GM04504 (cell line): ENCODE measurements at places on chromosomes 7 and 10.

- no peak for DNase-seq
Measured at GRCh38 chr10:31395695-31396094, 76.7 kb downstream of the ZEB1 start.

- DNase-seq: no peak
Measured at GRCh38 chr10:126135177-126135576, 238.8 kb downstream of the FANK1 start.

DNA sequence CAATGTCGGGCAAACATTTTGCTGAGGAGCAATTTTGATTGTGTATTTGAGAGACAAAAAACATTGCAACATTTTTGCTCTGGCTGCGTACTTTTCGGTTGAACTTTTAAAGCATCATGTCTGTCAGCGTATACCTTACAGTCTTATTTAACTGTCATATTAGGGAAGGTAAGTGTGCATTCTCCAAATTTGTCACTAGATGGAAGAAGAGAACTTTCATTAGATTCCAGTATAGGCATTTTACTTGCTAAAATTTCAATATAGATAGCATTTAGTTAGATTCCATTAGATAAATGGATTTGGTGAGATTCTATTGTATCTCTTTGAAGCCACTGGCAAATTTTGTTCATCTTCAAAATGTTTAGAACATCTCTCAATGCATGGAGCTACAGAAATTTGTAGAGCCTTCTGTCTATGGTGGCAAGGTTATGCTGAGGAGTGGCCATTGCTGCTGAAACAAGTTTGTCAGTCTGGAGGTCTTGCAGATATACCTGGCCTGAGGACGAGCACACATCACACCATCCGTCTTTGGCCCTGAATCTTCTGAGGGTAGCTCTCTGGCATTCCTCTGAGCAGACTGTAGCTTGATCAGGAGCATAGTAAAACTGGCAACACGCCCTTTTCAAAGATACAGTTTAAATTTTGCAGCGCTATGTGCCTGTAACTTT, 437.5 kb upstream of the MBL2 start:
- no peak for DNase-seq

DNA sequence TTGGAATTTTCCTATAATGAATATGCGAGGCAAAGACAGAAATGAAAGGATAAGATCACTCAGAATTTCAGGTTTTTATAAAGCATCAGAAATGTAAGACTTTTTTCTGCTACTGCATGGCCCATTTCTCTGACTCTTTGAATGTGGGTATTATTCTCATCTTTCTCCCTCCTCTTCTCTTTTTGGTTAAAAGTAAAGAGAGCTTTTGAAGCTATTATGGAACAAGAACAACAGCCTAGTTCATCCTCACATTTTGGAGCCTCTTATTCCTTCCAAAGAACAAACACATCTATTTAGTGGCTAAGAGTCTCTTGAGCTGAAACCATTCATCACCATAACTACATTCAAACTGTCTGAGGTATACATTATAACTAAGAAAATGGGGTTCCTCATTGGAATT, 19.4 kb upstream of the ATRNL1 start:
- DNase-seq: no peak

- no peak for DNase-seq
Measured at GRCh38 chr7:3243256-3243655, 57.8 kb upstream of the SDK1 start.

DNA sequence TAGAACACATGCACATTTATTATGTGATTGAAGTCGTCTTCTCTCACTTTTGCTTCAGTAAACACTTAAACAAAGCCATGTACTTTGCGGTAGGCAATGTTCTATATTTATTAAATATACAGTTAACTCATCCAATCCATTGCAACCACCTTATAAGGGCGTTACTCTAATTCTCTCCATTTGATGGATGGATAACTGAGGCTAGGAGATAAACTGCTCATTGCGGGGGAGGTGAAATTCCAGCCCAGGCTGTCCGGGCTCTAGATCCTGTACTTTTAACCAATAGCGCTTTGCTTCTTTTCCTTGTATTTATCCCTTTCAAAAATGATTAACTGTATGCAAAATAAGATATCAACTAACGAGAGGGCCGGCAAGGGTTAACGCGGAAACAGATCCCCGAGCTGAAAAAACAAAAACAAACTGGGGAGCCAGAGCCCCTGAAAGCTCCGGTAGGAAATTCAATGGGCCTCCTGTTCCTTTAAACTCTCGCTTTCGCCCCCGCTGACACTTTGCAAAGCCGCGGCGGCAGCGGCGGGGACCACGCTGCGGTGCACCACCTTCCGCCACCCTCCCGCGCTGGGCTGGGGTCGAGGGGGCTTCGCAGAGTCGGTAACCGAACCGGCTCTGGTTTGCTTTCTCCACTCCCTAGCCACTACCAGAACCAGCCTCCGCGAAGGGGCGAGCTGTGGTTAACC, 1.0 kb upstream of the PLXDC2 start:
- DNase-seq: no peak

- DNase-seq: peak; percentile 5
Measured at GRCh38 chr10:49761789-49762565, at the start of gene OGDHL. Gene OGDHL, minus strand, starts transcription at chr10:49762323. Its CDS starts 3,731 bp downstream, at chr10:49758592.
